ENCODE measurements at places on chromosomes 2 and 18. TPM values are rescaled to one million over a fixed set of nuclear protein-coding genes. Genes with fewer than 3 reads are reported as not detected.

Gene NYAP2
- total RNA-seq, result not detected

Gene EML6
- total RNA-seq, result 0.52 TPM

Gene INO80C
- 22.9 TPM for total RNA-seq

Gene IL1R1
- total RNA-seq, result 60.8 TPM

Gene ELOA2
- total RNA-seq, result not detected

Measured in left cardiac atrium (tissue), 4 donors.